ENCODE measurements at places on chromosomes 7 and 10.

DNA sequence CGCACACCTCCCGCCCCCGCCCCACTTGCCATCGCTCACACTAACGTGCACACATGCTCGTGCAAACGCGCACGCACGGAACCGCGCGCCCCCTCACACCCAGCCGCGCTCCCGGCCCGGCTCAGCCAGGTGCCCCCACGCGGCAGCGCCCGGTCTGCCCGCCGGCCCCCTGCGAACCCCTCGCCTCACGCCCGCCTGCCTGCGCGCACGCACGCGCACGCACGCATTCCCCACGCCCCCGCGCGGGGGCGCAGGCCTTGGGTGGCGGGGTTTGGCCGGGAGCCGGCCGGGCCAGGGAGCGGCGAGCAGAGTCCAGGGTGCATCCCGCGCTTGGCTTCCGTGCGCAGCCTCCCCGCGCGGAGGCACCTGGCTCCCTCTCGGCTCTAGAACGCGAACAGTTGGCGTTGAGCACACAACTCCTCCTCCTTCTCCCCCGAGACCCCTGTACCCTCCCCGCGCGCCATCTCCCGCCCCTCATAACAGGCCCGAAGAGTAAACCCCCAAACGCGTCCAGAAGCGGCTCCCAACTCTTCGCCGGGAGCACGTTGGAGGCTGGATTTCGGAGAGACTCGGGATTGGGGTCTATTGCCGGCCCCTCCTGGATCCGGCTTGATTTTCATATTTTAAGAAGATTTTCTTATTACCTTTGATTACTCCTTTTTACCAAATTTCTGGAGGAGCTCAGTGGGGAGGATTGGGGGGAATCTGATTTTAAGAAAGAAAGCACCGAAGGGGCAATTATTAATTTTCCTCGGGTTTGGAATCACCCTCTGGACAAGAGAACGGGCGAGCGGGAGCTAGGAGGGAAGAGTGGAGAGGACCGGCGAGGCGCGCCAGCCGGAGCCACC lies 527 bp upstream of the SORCS3 start:
- DNase-seq = no peak

GRCh38 chr10:79044036-79044632 lies 24.6 kb upstream of the ZMIZ1 start:
- no peak for DNase-seq

GRCh38 chr7:37201876-37202198 lies 246.8 kb downstream of the ELMO1 start:
- DNase-seq = no peak

DNA sequence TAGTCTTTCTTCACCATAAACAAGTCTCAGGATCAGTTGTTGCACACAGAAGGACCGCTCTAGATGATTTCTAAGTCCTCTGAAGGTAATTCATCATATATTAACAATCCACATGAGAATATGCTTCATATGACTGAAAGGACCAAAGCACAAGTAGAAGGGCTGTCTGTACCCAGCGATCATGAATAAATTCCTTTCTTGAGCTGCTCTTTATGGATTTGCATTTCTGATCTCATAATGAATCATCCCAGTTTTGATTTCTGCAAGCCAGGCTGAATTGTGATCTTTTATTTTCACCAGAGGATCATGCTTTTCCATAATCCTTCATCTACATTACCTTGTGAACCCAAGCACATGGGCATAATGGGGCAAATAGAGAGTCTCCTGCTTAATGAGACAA lies 675.6 kb downstream of the MAGI2 start:
- peak; percentile 23 for DNase-seq

- no peak for DNase-seq
These were observed 66.9 kb downstream of the CDHR3 start for GRCh38 chr7:106029941-106030340.

GRCh38 chr7:116161728-116162127 lies 48.6 kb upstream of the TES start:
- DNase-seq = no peak

DNA sequence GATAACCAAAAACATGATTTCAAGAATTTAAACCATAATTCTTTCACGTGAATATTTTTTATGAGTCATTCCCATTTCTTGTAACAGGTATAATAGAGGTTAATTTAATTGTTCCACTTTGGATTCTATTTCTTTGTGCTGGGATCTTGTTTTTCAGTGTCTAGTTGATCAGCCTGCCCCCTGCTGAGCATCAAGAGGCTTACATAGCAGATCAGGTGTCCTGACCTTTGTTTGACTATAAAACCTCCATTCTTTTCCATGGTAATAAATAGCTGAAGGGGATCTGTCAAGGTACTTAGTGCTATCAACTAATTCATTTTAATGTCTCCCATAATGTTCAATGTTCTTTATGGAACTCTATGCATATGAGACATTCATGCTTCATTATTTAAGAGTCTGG lies 4.9 kb downstream of the COL17A1 start:
- DNase-seq = peak; percentile 18

- no peak for DNase-seq
These were observed 289.8 kb downstream of the GLRX3 start for GRCh38 chr10:130425881-130426435.

- DNase-seq = no peak
These were observed 56.3 kb downstream of the GRID1 start for GRCh38 chr10:86310291-86310690.

- no peak for DNase-seq
These were observed 460.4 kb downstream of the PTPRN2 start for GRCh38 chr7:158127241-158127640.

DNA sequence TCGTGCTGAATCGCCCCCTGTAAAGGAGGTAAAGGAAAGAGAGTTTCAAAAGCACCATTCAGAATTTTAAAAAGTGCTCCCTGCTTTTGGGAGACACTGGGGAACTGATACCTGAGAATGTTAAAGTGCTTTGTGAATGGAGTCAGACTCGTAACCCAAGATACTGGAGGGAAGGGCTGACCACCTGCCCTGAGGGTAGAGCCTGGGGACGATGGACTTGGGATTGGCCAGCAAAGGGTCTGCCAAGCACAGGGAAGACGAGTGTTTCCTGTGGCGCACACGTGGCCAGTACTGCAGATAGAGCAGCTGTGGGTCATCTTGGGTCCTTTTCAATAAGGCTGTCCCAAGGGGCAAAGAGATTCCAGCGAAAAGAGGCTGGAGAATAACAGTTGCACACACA lies 1284.1 kb upstream of the AUTS2 start:
- DNase-seq = no peak

Data from EL (cell line).